ENCODE measurements at places on chromosomes 2 and 18. TPM values are rescaled to one million over a fixed set of nuclear protein-coding genes. Genes with fewer than 3 reads are reported as not detected.
A peak's percentile ranks its signal among the peaks of the same experiment; 100 is the strongest.

- DNase-seq = peak; percentile 44
These were observed 513 bp downstream of the TRIP12 start for GRCh38 chr2:229921101-229921891.

DNA sequence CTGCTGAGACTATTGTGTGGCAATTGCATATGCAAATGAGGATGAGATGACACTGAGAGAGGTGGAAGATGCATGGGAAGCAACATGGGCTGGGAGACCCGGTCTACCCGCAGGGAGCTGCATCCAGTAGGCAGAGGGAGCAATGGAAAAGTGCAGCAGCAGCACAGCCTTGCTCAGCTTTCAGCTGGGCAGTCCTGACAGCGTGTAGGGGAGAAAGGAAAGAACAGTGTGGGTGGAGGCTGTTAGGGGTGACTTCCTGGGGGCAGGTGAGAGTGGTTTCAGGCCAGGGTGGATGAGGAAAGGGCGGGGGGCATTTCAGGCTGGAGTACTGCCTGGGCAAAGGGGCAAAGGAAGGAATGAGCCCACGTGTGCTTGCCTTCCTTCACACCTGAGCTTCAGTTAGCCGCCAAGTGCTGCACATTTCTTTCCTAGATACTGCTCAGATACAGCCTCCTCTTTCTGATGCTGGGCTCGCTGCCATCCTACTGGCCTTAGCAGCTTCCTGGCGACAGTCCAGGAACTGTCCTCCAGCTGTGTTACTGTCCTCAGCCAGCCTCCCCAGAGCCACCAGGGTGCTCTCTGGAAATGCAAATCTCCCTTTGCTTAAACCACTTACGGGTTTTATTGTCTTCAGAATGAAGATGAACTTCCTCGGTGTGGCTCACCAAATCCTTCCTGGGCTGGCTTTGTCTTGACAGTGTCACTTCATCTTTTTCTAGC, 276.3 kb downstream of the TSN start:
- no peak for DNase-seq

DNA sequence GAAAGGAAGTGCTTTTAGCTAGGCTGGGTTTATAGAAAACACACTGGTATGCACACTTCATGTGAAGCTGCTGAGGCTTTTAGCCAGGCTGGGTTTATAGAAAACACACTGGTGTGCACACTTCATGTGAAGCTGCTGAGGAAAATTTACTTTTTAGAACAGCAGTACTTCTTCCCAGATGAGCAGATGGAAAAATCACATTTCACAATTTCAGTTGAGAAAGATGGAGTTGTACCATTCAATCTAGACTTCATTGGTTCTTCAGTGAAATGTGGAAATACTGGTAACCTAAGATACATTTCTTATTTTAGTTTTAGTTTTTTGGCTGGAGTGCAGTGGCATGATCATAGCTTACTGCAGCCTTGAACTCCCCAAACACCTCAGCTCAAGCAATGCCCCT, 11.1 kb downstream of the SNTG2 start:
- DNase-seq = no peak

DNA sequence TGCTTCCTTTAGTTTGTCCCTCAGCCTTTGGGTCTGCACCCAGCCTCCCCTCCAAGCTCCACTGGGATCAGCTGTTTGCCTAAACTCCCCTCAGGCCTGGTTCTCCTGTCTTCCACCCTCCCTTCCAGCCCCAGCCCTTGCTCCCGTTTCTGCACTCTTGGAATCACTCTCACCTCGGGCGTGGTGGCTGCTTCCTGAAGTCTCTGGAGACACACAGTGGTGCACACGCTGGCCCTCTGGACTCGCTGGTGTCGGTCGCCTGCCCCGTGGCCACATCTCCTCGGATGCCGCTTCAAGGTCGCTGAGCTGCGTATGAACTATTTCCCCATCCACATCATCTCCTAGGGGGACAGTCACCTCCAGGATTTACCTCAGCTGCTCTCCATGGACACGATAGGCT, 46.3 kb downstream of the PSMG2 start:
- DNase-seq = no peak

- no peak for DNase-seq
These were observed 42.1 kb downstream of the ST6GAL2 start for GRCh38 chr2:106843910-106844250.

DNA sequence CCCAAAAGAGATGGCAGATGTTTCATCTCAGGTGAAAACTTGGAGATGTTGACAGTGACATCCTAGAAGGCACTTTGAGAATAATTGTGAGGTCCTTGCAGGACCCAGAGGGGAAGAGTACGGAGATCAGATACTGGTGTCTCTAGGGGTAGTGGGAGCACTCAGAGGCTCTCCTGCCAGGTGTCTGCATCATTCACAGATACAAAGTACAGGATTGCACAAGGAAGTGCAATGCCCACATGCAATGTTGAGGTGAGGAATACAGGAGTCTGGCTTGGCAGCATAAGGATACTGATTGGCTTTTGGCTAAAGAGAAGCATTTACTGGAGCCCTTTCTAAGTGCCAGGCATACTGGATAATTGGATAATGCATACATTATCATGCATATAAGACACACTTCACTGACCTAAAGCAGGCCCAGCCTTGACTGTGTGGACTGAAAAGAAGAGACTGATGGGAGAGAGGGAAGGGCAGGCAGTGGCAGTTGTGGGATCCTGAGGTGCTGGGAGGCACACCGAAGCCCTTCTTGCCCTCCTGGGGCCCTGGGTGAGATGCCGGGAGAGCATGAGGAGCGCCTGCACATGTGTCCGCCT, 31.0 kb upstream of the NCKAP5 start:
- no peak for DNase-seq

DNA sequence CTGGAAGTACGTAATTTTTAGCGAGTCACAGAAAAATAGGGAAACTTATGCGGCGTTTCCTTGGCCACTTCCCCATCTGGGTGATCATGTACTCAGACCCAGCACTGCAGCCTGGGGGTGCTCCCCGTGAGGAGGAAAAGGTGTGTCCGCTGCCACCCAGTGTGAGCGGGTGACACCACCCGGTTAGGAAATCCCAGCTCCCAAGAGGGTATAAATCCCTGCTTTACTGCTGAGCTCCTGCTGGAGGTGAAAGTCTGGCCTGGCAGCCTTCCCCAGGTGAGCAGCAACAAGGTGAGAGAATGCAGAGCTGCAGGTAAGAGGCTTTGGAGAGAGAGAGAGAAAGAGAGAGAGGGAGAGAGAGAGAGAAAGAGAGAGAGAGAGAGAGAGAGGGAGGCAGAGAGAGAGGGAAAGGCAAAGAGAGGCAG, at the start of gene IL1R2:
IL1R2 (plus strand) TSS at position 240 of the 425 bp plus-strand sequence. CDS start 16,616 bp downstream, outside the sequence.
- DNase-seq = no peak

DNA sequence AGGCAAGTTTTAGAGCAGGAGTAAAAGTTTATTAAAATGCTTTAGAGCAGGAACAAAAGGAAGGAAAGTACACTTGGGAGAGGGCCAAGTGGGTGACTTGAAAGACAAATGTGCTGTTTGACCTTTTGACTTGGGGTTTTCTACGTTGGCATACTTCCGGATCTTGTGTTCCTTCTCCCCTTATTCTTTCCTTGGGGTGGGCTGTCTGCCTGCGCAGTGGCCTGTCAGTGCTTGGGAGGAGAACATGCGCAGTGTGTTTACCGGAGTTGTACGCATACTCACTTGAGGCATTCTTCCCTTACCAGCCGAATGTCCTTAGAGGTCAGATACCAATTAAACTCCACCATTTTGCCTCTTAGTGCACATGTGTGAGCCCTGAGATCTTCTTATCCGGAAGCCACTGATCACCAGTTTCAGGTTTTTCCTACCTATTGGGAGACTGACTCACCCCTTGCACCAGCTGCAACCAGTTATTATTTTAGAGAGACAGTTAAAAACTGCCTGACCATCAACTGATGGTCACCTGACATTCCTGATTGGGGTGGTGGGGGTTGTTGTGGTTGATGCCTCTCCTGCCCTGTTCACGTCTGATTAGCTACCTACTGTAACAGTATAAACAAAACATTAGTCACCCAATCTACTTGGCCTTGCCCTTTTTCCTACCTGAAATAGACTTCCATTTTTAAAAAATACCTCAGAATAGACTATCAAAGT, 67.5 kb downstream of the NYAP2 start:
- no peak for DNase-seq

Gene PPM1B
- 18.1 TPM for total RNA-seq

Gene HOXD8
- total RNA-seq = 13.9 TPM

Gene SPATA3
- not detected for total RNA-seq

Gene IGFBP2
- 245 TPM for total RNA-seq

Gene SLC19A3
- 12.3 TPM for total RNA-seq
